ENCODE measurements at places on chromosomes 5 and 9. TPM values are rescaled to one million over a fixed set of nuclear protein-coding genes. Genes with fewer than 3 reads are reported as not detected.

The PPP3R2 gene
- not detected for total RNA-seq

The PGGT1B gene
- 10.4 TPM for total RNA-seq

The MARCHF11 gene
- not detected for total RNA-seq

The MARVELD2 gene
- 2.3 TPM for total RNA-seq

The ADAMTS6 gene
- 20.6 TPM for total RNA-seq

The PRSS3 gene
- 19.8 TPM for total RNA-seq

The SERF1A gene
- total RNA-seq: 0.59 TPM

The JAKMIP2 gene
- total RNA-seq: not detected

The PCDHA10 gene
- total RNA-seq: 0.13 TPM

The OR2K2 gene
- total RNA-seq: not detected

The TRAF1 gene
- total RNA-seq: 4.6 TPM

The CATSPER3 gene
- not detected for total RNA-seq

The LIX1 gene
- not detected for total RNA-seq

The SLC6A7 gene
- total RNA-seq: not detected

The DENND4C gene
- 36.1 TPM for total RNA-seq

The FOXI1 gene
- total RNA-seq: not detected

The SMIM33 gene
- total RNA-seq: not detected

The ANKRD34B gene
- total RNA-seq: not detected

The CCDC183 gene
- not detected for total RNA-seq

The PCYOX1L gene
- 8.0 TPM for total RNA-seq

The HAVCR1 gene
- total RNA-seq: not detected

The ZNF454 gene
- 0.74 TPM for total RNA-seq

The PDLIM4 gene
- total RNA-seq: 40.4 TPM

The SAPCD2 gene
- total RNA-seq: 28.1 TPM

The ARL14EPL gene
- 0.07 TPM for total RNA-seq

The PCDHA5 gene
- not detected for total RNA-seq

Measured in mammary microvascular endothelial cell (primary cell).